Bronchial epithelial cell (primary cell): ENCODE measurements at places on chromosomes 7 and 10.
A peak's percentile ranks its signal among the peaks of the same experiment; 100 is the strongest.

DNA sequence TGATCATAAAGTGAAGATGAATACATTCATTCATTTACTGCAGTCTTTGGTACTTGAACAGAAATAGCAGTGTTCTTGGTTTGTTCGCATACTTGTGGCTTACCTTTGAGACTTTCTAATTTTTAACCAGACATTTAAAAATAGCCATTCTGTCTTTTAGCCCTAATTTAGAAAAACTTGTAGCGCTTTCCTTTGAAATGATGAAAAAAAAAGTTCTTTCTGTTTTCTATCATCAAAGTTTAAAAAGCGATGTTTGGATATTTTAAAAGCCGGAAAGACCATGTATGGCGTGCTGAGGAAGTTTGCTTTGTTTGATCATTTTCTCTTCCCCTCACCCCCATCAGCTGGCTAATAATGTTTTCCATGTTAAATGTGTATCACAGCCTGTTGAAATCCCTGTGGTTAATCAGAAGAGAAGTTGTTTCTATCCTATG, 116.3 kb downstream of the CUX1 start:
- DNase-seq: no peak

DNA sequence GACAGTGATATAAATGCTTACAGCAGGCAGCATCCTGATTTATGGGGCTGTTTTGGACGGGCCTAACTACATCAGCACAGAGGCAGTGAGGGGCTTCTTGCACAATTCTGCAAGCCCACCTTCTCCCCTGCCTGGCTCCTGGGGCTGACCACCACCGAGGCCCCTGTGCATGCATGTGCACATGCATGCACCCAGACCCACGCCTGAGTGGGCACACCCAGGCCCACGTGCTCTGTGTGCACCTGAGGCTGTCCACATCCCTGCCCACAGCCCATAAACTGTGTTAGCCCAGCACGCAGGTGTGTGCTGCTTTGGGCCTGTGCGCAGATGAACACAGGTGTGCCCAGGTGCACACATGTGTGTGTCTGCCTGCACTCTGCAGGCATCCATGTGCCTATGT, 40.0 kb downstream of the ZMIZ1 start:
- no peak for DNase-seq

DNA sequence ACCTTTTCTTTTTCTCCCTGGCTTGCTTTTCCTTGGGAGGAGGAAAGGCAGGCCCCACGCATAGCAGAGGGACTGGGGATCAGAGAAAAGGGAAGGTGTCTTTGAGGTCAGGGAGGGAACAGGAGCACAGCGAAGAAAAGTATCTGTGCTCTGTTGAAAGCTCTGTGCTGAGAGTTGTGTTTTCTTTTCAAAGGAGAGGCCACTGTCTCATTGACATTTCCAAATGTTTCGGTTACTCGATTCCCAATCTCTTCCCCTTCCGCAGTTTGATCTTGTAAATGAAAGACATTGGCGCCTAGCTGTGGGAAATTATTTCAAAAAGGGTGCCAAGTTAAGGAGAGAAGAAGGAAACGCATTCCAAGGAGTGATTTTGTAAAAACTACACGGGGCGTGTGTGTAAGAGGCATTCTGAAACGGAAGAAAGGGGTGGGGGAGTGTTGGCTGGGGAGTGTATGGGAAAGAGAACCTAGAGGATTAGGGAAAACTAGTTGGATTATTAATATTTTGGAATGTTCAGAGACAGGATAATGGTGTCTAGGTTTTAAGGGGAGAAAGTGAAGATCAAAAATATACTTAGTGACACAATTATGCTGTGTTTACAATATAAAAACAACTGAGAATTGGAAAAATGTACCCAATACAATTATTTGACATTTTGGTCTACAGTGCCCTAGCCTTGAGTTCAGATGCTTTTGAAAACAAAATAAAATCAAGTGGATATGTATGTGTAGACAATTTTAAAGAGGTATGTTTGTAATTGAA, 708 bp downstream of the KLHDC10 start:
- peak; percentile 37 for DNase-seq

DNA sequence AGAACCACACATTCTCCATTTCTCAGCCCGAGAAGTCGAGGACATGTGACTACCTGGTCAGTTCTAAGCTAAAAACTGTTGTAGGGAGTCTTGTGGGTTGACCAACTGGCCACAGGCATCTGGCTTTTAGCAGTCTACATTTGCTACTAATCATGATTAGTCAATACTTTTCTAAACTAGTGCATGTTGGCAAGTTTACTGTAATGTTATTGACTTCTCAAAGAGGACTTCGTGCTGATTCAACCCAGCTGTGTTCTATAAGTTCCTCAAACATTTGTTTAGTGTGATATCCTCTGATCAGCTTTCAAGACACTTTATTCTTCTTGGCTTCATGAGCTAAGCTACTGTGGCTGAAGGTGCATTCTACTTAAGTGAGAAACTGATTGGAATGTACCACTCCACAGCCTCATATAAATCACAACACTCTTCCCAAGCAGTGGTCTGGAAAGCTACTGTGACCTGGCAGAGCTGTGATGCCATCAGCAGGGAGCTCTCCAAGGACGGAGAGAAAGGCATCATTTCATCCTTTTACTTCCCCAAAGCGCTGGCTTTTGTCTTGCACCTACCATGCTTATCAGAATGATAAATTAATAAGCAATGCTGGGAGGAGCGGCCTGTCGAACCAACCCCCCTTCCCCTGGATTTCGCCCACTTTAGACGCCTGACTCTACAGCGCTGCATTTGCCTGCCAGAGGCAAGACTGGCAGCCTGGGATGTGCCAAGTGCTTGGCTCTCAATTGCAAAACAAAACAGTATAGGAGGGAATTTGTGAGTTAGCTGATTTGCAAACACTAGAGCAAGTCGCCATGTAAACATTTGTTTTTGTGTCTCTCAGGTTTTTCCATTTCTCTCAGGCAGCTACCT, 206.7 kb upstream of the PLXNA4 start:
- no peak for DNase-seq

- DNase-seq: no peak
Measured at GRCh38 chr7:83613232-83613631, 35.7 kb downstream of the SEMA3E start.

DNA sequence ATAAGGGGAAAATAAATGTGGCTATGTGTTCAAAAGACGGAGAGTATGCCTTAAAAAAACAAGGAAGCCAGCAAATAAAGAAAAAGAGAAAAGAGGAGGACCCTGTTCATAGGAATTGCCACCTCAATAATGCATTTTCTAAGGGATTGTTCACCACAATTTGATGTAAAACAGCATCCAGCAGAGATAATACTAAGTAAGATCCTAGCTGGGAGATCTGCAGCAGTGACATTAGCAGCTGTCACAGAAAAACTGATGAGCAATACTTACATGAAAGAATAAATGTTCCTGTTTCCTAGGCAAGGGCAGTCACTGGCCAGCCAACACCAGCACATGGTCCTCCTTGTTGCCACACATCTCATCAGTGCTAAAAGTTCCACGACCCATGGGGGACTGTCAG, 391.5 kb downstream of the SORCS1 start:
- no peak for DNase-seq

GRCh38 chr7:85554236-85555178, 367.7 kb upstream of the SEMA3D start:
- peak; percentile 71 for DNase-seq

DNA sequence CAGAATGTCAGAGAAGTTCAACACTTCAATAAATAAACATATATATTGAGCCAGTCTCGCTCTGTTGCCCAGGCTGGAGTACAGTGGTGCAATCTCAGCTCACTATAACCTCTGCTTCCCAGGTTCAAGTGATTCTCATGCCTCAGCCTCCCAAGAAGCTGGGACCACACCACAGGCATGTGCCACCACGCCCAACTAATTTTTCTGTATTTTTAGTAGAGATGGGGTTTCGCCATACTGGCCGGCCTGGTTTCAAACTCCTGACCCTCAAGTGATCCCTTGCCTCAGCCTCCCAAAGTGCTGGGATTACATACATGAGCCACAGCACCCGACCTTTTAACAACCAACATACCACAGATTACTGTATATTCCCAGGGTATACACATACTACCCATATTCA, 134.2 kb downstream of the JMJD1C start:
- DNase-seq: no peak

DNA sequence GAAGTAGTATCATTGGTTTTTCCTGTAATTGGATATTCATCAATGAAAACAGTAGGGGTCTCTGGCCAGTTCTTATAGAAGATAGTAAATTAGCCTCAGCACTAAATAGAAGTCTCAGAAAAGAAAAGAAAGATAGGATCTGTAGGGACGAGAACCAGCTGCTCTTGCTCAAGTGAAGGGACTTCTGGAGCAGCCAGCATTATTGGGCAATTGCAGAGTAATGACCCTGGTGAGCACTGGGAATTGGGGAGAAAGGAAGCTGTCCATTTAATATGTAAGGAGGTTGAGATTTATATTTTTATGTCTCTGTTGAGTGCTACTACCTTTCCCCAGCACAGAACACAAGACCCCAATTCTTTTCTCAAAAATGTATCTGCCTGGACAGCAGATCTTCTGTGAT, 61.2 kb upstream of the WNT16 start:
- DNase-seq: no peak

GRCh38 chr10:8908013-8908412, 853.5 kb downstream of the GATA3 start:
- no peak for DNase-seq

- no peak for DNase-seq
Measured at GRCh38 chr7:79507131-79507530, 53.7 kb upstream of the MAGI2 start.

DNA sequence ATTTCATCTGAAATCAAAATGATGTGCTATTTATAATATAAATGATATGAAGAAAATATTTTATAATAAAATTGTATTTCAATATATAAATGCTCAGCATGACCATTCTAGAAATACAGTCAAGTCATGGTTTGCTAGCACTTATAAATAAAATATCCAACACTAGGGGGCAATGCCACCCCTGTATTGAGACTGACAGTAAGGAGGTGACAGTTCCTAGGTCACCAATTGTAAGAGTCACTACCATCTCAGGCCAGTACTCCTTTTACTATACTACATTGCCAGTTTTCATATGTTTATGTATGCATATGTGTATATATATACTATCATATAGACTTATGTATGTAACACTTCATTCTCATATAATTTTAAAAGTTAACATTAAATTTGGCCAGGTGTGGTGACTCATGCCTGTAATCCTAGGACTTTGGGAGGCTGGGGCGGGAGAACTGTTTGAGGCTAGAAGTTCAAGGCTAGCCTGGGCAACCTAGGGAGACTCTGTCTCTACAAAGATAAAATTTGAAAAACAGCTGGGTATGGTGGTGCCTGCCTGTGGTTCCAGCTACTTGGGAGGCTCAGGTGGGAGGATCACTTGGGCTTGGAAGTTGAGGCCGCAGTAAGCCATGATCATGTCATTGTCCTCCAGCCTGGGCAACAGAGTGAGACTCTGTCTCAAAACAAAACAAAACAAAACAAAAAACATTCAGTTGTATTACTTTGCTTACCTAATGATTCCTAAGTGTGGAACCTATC, 2.4 kb upstream of the CNOT4 start:
- peak; percentile 80 for DNase-seq

GRCh38 chr10:30786131-30786530, 156.6 kb upstream of the LYZL2 start:
- DNase-seq: peak; percentile 35

DNA sequence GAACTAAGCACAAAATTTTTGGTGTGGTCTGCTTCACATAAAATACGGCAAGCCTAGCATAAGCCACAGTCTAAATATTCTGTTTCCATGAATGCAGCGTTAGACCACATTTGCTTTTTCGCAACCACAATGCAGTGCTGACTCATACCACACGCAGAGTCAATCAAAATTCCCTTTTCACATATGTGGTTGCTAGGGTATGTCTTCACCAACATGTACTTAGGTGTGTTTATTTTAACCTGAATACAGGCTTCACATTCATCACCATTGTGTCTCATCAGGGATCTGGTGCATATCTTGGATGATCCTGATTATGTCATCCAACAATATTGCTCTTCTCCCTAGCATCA, 90.8 kb downstream of the CHN2 start:
- peak; percentile 97 for DNase-seq

GRCh38 chr7:141013345-141013715, 1.4 kb downstream of the MRPS33 start:
- no peak for DNase-seq

- DNase-seq: no peak
Measured at GRCh38 chr7:143230602-143231457, 9.0 kb downstream of the TAS2R40 start.

GRCh38 chr7:107998150-107998549, 4.8 kb downstream of the LAMB1 start:
- peak; percentile 71 for DNase-seq

GRCh38 chr10:14048930-14049613, 281.7 kb downstream of the FRMD4A start:
- DNase-seq: peak; percentile 33

DNA sequence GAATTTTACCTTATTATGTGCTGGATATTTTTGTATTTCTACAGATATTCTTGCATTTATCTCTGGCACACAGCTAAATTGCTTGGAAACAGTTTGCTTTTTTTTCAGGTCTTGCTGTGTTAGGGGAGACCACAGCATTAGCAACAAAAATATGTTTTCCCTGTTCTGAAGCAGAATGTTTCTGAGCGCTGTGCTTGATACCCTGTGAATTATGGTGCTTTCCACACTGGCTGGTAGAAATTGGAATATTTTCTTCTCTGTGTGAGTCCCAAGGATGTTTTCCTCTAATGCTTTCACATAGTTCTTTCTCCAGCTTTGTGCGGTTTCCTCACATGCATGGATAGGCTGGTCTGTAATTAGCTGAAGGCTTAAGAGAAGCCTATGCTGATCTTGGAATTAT, 651.6 kb upstream of the IGFBP3 start:
- DNase-seq: no peak

GRCh38 chr10:70803775-70804420, 11.8 kb upstream of the SGPL1 start:
- DNase-seq: peak; percentile 73

GRCh38 chr7:80637911-80638765, at the start of gene CD36:
CD36 (plus strand) TSS chr7:80638642; CDS start chr7:80646741, 8,099 bp downstream.
- DNase-seq: no peak

DNA sequence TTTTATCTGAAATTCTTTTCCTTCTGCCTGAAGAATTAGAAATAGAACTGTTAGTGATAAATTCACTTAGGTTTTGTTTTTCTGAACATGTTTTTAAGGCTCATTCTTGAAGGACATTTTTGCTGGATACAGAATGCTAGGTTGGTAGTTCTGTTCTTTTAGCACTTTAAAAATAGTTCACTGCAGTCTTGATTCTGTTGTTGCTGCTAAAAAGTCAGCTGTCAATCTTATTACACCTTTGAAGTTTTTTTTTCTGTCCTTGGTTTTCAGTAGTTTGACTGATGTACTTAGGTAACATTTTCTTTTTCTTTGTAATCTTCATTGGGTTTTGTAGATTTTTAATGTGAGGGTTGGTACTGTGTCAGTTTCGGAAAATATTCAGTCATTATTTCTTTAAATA, 48.7 kb downstream of the C1GALT1 start:
- no peak for DNase-seq
